GDM1 (cell line): ENCODE measurements at places on chromosomes 3 and 15.

DNA sequence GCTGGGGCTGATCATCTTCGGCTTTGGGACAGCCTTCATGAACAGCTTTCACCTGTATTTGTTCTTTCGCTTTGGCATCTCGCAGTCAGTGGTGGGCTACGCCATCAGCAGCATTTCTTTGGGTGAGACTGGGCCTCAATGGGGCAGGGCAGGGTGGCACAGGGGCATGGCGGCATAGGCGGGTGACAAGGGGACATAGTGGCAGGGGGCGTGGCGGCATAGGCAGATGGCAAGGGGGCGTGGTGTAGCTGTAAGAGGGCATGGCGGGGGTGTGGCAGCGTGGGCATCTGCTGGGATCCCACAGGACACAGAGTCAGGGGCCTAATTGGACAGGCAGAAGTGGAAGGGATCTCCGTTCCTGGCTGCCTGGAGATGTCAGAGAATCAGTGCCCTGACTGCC, 25.5 kb downstream of the SLC22A14 start:
- no peak for DNase-seq

- DNase-seq: no peak
These were observed 80.8 kb downstream of the ANXA2 start for GRCh38 chr15:60316961-60317360.

DNA sequence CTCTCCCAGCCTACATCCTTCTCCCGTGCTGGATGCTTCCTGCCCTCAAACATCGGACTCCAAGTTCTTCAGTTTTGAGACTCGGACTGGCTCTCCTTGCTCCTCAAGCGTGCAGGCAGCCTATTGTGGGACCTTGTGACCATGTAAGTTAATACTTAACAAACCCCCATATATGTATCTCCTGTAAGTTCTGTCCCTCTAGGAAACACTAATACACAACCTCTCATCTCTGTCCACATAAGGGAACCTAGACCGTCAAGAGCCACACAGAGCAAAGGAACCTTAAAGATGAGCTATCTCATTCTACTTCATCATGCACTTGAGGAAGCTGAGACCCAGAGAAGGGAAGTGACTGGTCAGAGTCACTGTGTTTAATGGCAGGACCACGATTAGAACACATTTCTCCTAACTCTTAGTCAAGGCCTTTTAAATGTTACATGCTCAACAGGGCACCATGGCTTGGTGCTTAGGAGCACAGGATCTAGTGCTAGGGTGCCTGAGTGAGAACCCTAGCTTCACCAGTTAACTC, 50.3 kb downstream of the NPTN start:
- peak; percentile 28 for DNase-seq

DNA sequence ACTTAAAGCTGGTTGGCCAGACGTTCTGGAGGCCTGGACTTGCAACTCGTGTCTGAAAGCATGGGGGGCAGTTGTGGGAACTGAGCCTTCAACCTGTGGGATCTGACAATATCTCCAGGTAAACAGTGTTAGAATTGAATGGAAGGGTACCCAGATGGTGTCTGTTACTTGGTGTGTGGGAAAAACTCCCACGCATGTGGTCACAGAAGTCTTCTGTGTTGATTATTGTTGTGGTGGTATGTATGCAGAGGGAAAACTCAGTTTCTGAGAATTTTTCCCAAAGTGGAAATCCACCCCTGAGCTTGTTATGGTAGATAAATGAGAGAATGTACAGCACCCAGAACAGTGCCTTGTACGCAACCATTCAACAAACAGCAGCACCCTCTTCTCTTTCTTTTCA, 238.1 kb upstream of the ICE2 start:
- no peak for DNase-seq

DNA sequence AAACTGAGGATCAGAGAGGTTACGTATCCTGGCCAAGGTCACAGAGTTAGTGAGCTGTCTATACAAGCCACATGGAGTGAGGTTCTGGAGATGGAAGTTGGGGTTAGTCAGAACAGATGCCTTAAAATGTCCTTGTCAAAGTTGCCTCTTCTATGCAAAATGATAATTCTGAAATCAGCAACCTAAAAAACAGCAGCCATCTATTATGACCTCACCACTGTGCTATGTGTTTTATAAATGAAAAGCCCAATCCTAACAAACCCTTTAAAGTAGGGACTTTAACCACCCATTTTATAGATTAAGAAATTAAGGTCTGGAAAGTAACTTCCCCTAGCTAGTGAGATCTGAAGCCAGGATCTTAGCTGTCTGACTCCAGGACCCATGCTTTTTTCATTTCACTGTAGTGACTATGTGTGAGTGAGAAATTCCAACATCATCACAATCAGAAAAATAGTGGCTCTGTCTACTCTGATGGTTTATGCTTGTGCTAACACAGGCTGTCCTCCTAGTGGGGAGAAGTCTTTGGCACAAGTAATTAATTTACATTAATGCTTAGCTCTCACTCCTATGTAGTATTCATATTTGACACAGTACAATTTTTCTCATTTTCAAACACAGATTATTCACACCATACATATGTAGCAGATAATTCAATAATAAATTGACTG, 143.6 kb downstream of the ANO10 start:
- DNase-seq: no peak

DNA sequence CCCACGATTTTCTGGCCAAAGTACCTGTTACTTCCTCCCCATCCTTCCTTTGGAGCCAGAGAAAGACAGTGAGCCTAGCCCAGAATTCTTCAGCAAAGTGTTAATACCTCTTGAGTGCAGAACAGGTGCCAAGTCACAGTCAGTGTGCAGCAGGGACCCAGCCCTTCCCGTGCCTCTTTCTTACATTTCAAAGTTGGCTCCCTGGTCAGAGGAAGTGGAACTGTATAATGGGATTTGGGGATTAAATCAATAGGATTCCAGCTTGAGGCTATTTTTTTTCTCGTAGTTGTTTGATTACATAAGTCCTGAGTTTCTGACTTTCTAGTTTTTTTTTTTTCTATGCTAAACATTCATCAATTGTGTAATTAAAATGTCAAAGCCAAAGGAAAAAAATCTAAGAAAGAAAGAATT, 52.6 kb upstream of the ABHD10 start:
- DNase-seq: no peak

GRCh38 chr3:53198256-53198977, 37.4 kb downstream of the PRKCD start:
- no peak for DNase-seq

DNA sequence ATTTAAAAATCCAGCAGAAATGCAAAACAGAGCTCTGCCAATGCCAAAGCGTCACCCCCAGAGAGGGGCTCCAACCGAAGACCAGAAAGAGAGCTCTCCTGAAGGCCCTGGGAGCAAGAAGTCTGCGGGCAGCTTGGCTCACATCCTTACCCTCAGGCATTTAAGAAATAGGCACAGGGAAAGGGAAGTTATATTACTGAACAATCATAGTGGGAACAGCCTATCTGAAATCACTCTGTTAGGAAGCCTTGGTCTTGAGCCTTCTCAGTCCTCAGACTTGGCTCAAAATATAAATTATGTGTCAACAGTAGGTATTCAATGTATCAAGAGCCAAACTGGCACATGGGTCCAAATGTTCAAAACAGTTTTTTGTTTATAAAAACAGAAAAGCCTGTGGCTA, 10.3 kb upstream of the PPARG start:
- DNase-seq: no peak

GRCh38 chr3:139129892-139130291, 85.2 kb upstream of the PRR23C start:
- no peak for DNase-seq

- DNase-seq: no peak
These were observed 96.7 kb downstream of the FOXP1 start for GRCh38 chr3:71486831-71487230.

DNA sequence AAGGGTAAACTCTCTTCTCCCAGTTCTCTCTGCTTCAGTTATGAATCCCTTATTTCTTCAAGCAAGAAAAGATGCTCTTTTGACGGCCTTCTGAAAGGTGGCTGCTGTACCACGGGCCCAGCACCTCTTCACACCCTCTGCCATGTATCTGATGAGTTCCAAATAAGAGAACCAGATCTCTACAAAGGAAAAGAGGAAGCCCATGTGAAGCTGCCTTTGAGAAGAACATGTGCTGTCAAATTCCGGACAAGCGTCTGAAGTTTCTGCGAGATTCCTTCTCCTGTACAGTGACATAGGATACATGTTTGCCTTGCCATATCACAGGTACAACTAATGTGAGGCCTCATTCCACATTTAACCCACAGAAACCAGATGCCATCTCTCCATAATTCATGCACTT, 59.2 kb downstream of the SH3BP5 start:
- DNase-seq: no peak

- DNase-seq: no peak
These were observed 122.3 kb downstream of the CHRNA7 start for GRCh38 chr15:32152574-32152973.

DNA sequence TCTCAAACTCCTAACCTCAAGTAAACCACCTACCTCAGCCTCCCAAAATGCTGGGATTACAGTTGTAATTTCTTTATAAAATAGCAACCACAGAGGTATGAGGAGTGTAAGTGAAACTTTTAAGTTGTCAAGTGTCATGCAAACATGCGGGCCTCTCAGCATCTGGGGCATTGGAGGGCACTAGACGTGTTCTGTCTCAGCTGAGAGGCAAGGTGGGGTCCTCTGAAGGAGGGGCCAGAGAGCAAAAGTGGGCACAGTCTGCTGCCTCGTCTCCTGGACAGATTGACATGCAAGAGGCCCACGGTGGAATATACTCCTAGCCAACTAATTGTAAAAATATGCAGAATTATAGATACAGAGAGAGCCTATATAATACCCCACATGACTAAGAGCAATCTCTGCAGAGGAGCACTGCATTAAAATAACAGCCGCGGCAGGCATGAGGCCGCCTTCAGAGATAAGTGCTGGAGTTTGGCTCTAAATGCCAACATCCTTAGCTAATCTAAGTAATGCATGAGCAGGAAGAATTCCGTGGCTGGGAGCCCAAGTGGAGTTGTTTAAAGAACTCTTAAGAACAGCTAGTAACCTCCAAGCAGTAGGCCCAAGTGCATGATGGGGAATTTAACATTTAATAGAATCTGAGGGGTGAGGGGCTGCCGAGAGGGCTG, 87.8 kb upstream of the RNU6-1 start:
- DNase-seq: no peak

DNA sequence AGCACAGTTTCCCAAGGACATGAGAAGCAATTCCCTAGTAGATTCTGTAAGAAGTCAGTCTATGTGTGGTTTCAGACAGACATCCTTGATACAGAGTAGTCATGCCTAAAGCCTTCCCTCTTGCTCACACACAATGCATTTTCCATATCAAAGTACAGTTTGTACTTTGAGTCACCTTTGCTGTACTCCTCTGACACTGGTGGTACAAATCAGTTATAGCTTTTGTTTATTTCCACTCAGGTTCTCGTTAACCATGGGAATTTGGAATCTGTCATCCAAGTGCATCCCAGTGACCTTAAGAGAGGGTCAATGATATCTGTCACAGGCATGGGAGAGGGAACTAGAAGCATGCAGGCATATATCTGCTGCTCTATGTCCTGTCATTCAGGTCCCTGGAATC, 3.6 kb upstream of the GNB4 start:
- DNase-seq: no peak

DNA sequence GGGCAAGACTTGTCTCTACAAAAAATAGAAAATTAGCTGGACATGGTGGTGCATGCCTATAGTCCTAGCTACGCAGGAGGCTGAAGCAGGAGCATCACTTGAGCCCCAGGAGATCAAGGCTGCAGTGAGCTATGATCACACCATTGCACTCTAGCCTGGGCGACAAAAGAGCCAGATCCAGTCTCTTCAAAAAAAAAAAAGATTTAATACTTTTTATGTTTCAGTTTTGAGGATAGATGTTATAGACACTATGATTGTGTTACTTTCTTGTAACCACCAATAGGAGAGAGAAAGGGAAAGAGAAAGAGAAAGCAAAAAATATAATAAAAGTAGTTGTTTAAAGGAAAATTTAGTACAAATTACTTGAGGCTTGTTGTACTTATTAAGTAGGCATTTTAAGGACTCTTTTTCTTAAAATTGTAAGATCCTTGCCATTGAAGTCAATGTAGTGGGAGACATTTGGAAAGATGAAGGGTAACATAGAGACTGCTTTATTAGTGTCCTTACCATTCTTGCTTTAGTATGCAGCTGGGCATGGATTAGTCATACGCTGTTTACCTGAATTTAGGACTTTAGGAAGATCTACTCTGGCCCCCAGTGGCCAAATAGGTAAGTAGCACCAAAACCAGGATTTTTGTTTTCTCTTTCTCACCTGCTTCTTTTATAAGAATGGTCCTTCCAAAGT, 35.1 kb upstream of the ZDHHC23 start:
- peak; percentile 51 for DNase-seq

DNA sequence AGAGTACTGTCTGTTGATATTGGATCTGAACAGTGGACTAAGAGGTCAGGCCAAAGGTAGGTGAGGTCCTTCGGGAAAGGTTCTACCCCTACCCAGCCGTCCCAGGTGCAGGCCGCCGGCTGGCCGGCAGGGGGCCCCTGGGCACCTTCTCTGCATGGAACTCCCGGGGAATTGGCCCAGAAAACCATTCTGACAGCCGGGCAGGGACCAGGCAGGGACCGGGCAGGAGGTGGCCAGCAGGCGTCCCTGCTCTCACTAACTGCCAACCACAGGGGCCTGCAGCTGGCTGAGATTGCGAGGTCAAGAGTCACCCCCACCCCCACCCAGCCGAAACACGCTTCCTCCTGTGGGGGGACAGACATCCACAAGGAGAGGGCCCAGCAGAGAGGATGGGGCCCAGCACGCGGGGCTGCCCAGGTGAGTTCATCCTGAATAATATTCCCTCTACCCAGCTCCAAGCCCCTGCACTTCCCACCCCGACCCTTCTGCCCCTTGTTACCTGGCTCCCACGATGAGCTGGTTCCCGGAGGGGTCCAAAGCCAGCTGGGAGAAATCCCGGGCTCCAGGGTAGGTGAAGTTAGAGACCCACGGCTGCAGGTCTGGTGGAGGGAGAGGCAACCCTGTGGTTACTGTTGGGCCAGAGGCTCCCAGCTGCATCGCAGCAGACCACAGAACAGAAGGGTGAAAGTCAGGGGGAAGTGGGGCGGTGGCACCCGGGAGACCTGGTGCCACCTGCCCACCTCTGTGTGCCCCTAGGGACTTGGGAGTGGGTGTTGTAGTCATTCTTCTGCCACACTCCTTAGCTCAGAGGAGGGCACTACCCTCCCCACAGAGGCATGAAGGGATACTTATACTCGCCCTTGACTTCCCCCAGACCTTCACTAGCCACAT, 84.4 kb downstream of the SEMA5B start:
- DNase-seq: no peak

- DNase-seq: no peak
These were observed 82.1 kb downstream of the EEFSEC start for GRCh38 chr3:128235207-128235926.

DNA sequence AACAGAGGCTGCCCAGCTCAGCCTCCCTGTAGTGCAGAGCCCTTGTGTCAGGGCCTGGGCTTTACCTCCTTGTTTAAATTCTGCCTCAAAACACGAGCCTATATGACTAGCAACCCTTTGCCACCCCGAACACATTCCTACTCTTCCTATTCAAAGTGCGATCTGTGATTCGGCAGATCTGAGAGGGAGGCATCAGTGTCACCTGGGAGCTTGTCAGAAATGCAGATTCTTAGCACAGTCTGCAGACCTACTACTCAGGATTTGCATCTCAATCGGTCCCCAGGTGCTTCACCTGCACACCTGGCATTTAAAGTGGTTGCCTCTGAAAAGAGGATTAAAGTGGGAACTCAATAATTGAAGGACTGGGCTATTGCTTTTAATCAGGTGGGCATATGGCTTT, 273.2 kb upstream of the TOPAZ1 start:
- DNase-seq: no peak
